ENCODE measurements at places on chromosomes 6 and 20.
A peak's percentile ranks its signal among the peaks of the same experiment; 100 is the strongest.

DNA sequence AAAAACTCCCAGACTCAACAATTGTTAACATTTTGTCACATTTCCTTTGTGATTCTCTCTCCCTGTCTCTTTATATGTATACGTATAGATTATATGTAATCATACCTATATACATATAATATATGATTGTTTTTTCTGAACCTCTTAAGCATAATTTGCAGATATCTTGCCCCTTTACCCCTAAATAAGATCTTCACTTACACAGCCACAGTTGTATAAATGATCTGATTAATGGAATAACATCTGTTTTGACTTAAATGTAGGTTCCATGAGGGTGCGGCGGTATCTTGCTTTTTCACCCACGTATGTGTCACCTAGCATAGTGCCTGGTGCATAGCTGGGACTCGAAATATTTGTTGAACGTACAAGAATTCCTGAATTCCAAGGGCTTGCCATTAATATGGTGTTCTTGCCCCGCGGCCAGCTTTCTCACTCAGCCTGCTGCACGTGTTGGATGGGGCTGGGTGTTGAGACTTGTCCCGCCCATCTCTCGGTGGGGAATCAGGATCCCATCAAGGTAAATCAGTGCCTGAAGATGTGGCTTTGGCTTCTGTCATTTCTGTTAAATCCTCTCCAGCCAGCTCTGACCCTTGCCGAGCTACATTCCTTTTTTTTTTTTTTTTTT lies 10.4 kb upstream of the MANBAL start:
- no peak for DNase-seq

GRCh38 chr20:48159145-48160008 lies 374.1 kb upstream of the SULF2 start:
- DNase-seq: no peak

DNA sequence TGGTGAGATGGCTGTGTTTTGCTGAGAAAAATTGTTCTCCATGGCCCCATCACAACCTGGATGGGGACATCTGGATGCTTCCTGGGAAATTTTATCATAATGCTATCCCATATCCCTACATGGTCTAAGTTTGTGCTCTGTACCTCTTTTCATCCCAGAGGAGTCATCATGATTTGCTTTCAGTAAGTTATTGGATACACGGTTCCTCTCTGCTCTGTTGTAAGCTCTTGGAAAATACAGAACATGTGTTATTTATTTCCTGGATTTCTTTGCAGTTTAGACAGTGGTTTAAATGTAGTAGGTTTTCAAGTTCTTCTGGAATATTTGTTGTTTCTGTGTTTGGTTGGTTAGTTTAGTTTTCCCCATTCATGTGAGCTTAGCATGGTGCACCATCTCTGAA lies 129.2 kb upstream of the ECI2 start:
- DNase-seq: no peak

DNA sequence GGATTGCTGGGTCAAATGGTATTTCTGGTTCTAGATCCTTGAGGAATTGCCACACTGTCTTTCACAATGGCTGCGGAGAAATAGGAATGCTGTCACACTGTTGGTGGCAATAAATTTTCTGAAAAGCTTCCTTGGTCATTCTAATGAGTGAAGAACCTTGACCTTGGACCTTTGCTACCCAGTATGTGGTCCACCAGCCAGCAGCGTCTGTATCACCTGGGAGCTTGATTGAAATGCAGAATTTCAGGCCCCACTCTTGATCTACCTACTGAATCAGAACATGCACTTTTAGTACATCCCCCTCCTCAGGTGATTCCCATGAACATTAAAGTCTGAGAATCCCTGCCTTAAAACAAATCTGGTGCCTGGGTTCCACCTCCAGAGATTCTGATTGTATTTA lies 27.5 kb upstream of the GLP1R start:
- DNase-seq: no peak

DNA sequence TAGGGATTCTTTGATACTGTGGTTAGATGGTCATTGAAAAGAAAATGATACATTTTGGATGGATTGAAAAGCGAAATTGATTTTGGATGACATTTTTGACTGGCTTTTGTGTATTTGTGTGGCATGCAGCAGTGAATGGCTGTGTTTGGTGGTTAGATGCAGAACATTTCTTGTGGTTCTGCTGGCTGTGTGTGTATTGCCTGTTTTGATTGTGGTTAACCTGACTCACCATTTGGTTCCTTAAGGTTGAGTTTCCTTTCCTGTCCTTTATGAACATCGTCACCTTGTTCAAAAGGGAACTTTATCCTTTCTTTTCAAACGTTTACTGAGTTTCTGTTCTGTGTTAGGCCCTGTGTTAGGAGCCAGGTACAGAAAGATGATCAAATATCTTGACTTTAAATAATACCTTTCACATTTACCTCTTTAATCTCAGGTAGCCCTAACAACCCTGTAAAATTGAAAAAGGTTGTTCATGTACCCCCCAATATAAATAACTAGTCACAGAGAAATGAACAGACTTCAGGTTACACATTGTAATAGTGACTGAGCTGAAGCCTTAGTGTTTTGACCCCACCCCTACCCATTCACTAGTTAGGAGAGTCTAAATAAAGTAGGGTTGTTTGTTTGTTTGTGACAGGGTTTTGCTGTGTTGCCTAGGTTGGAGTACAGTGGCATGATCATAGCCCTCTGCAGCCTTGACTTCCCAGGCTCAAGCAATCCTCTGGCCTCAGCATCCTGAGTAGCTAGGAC lies 23.8 kb downstream of the ANKS1A start:
- peak; percentile 48 for DNase-seq

GRCh38 chr6:99080191-99080590 lies 132.4 kb upstream of the FBXL4 start:
- DNase-seq: no peak
